DMS79 treated with DMSO at 0.1 percent for 48 hours (cell line): ENCODE measurements at places on chromosomes 11 and 22.

- DNase-seq, result peak; percentile 39
Measured at GRCh38 chr11:57480409-57481137, 20.2 kb downstream of the RTN4RL2 start.

DNA sequence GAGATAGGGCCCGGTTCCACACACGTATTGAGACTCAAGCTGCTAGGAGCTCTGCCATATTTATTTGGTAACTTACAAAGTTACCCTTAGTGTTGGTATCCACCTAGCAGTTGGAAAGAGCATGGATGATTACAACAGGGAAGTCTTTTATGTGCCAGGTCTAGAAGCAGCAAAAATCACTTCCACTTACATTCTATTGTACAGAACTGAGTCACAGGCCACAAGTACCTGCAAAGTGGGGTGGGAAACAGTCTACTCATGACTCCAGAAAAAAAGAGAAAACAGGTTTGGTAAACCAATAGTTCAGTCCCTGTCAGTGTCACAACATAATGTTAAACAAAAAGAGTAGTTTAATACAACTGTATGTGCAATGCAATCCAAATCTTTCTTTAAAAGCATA is 279.6 kb upstream of the PITPNB start:
- DNase-seq, result no peak

DNA sequence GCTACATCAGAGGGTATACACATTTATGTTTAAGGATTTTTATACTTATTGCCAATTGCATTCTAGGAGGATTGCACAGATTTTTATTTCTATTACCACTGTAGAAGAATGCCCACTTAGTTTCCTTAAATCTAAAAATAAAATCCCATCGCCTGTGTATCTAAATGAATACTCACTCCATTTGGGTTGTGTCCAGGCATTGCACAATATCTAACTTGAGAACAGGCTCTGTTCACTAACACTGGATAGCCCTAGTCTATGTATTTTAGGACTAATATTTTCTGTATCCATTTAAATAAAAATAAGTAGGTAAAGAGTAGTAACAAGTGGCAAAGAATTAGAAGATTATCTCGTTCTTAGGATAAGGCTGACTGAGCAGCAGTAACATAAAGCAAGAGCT is 4.1 kb downstream of the C11orf52 start:
- DNase-seq, result no peak

DNA sequence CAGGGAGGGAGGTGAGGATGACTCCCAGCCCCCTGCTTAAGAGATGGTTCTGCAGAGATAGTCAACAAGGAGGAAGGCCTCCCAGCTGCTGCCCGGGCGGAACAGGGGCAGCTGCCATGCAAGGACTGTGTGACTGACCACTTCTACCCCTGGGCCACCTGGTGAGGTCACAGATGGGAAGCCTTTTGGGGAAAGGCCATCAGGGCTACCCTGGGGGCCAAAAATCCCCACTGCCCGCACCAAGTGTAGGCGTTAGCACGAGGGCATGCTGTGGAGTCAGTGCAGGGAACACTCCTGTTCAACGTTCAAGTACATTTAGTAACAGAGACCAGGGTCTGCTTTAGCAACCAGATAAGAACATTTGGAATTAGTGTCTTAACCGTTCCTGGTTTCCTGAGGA is 372.9 kb downstream of the BRD1 start:
- DNase-seq, result no peak

DNA sequence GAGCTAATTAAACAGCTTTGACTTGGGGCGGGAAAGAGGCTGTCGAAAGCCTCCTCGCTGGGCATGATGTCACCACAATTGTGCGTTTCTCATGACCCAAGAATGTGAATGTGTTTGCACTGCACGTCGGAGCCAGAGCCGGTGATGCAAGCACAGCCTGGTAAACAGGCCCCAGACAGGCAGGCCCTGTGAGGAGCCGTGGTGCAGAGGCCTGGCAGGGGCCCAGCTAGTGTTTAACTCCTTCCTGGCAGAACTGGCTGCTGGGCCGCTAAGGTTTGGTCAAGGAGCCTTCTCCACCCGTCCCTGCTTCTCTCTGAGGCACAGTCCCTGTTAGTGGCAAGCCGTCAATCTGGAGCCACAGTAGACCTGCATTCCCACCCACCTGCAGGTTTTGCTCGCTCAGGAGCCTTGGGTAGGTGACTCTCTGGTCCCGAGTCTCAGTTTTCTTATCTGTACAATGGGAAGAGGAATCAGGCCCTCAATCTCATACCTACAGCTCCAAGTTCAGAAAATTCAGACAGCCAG is 25.4 kb upstream of the SMTN start:
- peak; percentile 5 for DNase-seq

- no peak for DNase-seq
Measured at GRCh38 chr11:61056571-61056970, 45.7 kb upstream of the CD5 start.

- DNase-seq, result no peak
Measured at GRCh38 chr11:48162885-48163268, 53.7 kb upstream of the OR4B1 start.

DNA sequence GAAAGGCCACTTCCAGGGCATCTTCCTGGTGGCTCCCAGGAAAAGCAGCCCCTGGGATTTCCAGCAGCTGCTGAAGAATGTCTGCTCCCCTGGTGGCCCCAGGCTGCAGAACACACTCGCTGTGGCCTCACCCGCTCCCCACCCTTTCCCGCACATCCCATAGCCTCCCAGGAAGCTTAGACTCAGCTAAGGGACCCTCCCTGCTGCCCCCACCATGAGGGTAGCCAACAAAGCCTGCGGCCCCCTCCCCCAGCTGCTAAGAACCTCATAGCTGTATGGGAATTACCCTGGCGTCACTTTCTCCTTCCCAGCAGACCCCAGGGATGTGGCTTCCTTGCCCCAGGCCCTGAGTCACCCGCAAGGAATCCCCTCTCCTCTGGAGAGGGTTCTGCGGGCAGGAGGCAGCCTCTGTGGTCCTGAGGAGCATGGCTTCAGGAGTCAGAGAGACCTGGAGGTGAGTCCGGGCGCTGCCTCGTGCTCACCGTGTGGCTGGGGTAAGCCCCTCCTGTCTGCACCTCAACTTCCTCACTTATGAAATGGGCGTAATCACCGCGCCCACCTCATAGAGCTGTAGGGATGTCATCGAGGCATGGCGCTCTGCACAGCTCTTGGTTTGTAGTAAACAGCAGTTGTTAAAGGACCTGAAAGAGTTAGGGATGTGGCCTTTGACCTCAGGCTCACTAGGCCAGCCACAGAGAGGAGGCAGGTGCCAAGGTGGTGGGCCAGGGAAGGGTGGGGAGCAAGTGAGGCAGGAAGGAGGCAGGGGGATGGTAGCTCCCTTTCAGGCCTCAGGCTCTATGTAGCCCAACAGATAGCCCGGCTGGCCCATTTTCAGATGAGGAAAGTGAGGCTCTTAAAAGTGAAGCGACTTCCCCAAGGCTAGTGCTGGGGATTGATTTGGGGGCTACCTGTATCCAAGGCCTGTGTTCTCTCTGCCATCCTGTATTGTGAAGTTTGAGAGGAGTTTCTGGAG is 71.2 kb downstream of the LRRC32 start:
- no peak for DNase-seq

DNA sequence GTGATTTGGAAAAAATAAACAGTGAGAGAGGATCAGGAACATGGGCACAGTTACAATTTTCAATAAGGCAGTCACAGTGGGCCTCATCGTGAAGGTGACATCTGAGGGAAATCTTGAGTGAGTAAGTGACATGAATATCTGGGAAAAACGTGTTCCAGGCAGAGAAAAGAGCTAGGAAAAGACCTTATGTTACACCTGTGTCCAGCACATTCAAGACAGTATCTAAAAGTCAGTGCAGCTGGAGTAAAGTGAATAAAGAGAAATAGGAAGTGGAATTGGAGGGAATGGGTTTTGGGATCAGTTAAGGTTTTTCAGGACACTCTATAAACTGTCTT is 827.5 kb upstream of the FAT3 start:
- DNase-seq, result no peak

- no peak for DNase-seq
Measured at GRCh38 chr11:123381149-123381548, 48.9 kb upstream of the GRAMD1B start.
